ENCODE measurements at places on chromosomes 11 and 22.

DNA sequence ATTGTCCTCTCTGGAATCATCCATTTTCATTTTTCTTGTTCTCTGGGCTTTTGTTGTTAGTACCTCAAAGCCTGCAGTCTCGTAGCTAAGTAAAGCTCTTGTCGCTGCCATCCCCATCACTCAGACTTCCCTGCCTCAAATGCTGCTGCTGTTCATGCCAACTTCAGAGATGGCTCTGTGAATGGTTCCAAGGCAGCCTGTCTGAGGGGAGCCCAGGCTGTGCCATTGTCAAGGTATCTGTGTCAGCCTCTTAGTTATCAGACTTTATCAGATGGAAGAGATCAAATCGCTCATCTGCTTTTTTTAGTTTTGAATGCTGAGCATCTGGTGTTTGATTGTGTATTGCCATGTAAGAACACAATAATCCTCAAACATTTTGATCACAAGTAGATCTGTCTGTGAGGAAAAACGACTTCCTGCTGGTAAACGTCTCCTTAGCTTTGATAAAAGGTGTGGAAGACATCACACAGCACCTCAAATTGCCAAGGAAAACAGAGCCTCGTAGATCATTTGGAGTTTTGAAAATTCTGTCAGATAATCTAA lies 304.2 kb upstream of the ZC3H12C start:
- no peak for DNase-seq

DNA sequence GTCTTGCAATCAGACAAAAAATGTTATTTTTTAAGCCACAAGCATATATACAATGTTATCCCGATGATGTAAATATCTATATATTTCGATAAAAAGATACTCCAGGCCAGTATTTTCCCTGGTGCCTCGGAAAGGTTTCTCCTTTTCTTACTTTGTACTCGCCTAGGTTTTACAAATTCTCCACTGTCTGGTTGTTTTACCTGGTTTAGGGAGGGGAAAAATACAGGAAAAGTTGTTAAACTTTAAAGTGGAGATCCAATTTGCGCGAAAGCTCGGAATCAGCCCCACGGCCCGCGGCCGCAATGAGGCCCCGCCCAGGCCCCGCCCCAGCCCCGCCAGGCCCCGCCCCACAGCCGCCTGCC lies 58.4 kb upstream of the WNT7B start:
- DNase-seq, result no peak

DNA sequence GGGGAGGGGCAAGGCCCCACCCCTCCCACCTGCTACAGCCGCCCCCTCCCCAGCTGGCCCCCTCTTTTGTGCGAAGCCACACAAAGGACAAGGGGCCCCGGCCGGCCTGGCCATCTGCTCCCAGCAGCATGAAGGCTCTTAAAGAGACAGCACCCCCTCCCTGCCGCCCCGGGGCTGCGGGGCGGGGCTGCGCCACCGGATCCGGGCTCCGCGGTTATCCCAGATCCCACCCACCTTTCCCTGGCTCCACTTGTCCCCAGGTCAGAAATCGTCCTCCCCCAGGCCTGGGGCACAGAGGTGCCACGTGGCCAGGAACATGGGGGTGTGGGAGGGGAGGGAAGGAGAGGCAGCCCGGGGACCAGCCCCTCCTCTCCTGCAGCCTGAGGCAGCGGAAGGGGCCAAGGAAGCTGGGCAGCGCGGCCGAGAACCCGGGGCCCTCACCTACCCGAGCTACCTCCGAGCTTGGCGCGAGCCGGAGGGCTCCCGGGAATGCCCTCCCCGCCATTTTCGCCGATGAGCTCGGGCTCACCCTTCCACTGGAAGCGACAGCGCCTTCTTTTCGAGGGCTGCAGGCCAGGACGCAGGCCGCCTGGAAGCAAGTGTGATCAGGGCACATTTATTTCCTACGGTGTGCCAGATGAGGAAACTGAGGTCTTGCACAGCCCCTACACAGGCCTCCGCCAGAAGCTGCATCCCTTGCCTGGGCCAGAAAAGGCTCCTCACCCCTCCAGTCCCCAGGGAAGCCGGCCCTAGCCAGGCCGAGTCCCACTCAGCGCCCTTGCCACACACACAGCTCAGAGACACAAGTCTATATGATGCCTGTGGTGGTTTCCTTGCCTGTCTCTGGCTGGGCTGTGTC lies 2.5 kb upstream of the RCOR2 start:
- no peak for DNase-seq

- peak; percentile 71 for DNase-seq
Measured at GRCh38 chr11:2420502-2421225, 20.1 kb downstream of the TSSC4 start.

GRCh38 chr11:68297812-68298658 lies 14.4 kb upstream of the LRP5 start:
- peak; percentile 75 for DNase-seq

GRCh38 chr22:24446260-24446611 lies 18.8 kb downstream of the ADORA2A start:
- no peak for DNase-seq

GRCh38 chr11:5684646-5685362 lies at the start of gene TRIM5:
TSS of gene TRIM5 (minus strand) at chr11:5685074. CDS start at chr11:5680177, 4,897 bp downstream.
- DNase-seq, result peak; percentile 84

DNA sequence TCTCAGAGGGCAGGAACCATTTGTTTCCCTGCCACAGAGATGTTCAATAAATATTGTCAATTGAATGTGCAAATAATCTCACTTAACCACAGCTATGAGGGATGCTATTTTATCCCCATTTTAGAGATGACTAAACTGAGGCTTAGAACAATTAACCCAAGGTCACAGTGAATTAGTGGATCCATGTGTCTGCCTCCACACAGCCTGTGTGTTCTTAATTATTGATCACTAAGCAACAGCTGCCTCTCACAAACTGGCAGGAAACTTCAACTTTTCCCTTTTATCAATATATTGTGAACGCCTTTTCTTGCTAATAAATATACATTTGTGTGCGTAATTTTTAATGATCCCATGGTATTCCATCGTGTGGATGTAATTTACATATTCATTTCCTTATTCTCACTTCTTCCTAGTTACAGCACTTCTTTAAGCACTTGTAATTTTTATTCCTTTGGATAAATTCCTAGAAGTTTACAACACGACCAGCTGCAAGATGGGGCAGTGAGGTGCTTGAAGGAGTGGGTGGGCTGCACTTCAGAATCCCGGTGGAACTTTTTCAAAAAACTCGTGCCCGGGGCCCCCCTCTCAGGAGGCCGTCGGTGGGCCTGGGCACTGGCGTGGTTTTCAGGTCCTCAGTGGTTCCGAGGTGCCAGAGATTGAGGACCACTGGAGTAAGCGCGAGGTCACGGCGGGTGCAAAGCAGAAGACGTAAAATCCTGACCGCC lies 915 bp upstream of the SREBF2 start:
- no peak for DNase-seq

Measured in CD4-positive, alpha-beta T cell treated with Interleukin-17A for 1 hour (primary cell).